ENCODE measurements at places on chromosomes 5 and 9.

GRCh38 chr5:146762830-146763229 lies 115.7 kb downstream of the PPP2R2B start:
- no peak for DNase-seq

DNA sequence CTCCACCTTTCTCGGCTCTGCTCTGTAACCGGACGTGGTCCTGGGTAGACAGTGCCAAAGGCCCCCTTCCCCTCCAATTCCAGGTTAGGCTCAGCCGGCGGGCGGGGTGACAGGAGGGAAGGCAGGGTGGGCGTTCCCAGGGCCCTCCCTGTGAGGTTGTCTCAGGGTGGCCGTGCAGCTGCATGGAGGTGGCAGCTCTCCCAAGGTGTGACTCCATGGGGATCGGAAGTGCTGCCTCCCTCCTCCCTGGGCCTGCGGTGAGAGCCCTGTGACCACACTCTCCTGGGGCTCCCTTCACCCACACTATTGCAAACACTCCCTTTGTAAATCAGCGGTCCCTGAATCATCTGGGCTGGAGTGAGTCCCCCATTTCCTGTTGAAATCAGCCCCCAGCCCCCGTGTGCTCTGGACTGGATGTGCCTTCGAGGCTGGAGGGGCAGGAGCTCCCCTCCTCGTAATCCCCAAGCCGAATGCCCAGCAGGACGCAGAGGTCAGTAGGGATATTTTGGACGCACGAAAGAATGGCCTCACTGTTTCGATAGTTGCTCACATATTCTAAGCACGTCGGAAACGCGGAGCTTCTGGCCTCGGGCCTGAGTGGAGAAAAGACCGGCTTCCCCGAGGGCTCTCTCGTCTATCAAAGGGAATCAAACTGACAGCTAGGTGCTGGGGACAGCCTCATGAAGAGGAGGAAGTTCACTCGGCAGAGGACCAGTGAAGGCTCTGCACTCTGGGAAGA lies 107.6 kb upstream of the COL5A1 start:
- DNase-seq = peak; percentile 8

DNA sequence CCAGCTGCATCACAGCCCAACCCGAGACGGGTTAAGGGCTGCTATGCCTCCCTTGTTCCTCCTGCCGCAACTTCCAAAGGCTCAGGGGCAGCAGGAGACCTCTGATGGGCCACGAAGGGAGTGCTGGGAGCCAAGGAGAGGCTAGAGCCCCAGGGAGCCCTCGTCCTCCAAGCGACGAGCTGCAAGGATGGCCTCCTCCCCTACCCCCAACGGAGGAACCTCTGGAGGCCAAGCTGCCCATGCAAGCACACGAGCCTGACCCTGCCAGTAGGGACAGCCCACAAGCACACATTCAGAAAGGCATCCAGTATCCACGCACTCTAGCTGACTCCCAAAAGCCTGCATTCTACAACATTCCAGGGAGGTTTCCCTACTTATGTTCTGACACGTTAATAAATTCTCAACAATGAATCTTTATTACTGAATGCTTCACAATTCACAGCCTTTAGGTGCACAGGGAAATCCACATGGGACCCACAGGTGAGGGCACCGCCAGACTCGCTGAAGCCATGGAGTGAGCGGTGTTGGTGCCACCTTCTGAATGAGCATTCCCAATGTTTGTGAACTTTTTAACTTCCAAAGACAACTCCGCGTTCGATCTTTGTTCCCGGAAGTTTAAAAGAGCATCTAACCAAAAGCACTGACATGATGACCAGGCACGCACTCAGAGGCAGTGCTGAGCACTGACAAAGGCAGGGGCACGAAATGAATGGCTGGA lies 28.7 kb downstream of the IPPK start:
- DNase-seq = no peak

DNA sequence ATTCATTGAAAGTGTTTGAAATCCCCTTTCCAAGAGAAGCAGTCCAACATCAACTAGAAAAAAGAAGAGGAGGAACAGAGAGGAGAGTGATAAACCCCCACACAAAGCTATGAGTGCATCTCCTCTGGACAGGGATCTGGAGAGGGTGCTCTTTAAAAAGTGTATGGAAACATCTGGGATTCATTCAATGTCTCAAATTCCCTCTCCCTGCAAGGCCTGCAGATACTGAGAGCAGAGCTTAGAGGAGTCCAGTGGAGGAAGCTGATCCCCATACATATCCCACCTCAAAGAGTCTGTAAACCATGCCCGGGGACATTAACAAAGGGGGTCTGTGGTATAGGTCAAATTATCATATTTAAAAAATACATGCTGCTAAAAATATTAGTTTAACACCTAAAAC lies 2.2 kb downstream of the SPOCK1 start:
- no peak for DNase-seq

DNA sequence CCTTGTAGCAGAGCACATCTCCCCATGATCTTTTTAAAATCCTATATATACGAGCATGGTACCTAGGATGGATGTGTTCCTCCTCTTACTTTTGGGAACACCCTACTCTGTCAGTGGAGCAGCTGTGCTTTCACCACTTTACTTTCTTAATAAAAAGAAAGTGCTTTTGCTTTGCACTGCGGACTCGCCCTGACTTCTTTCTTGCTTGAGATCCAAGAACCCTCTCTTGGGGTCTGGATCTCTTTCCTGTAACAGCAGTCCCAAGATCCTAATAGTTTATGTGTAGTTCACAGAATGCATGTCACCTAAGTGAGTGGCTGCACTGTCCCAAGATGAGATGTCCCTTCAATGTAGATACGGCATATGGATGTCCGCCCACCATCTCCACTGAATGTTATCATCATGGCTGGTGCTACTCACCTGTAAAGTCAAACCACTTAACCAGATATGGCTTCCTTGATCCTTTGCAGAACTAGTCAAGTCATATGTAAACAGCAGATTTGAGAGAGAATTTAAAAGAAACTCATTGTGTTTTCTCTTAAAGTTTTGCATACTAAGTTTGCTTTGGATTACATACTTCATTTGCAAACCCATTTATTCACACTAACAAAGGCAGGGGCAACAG lies 1.9 kb downstream of the FGF1 start:
- DNase-seq = no peak

- no peak for DNase-seq
Observed at GRCh38 chr5:2592766-2593165, 158.7 kb downstream of the IRX2 start.
